ENCODE measurements at places on chromosomes 5 and 9.
A peak's percentile ranks its signal among the peaks of the same experiment; 100 is the strongest.

DNA sequence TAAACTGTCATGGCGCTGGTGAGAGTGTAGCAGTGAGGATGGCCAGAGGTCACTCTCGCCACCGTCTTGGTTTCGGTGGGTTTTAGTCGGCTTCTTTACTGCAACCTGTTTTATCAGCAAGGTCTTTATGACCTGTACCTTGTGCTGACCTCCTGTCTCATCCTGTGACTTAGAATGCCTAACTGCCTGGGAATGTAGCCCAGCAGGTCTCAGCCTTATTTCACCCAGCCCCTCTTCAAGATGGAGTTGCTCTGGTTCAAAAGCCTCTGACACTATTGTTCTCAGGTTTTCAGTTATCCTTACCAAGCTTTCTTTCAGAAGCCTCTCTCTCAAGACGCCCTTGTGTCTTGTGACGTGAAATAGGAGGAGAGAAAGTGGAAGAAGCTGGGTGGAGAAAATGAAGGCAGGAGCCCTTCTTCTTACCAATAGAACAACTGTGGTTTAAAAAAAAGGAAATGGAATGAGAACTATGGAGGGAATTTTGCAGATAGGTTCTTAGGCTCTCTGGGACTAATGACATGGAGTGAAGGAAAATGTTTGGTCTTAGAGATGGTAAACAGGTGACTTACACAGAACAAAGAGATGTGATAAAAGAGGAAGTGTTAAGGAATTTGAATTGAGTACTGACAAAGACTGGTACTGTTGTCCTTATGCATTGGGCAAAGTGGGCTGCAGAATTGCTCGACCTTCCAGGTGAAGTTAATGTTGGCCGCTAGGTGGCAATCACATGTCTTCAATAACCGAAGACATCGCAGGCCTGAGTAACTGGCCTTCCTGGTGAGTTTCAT, 133.3 kb upstream of the RAI14 start:
- peak; percentile 88 for DNase-seq

DNA sequence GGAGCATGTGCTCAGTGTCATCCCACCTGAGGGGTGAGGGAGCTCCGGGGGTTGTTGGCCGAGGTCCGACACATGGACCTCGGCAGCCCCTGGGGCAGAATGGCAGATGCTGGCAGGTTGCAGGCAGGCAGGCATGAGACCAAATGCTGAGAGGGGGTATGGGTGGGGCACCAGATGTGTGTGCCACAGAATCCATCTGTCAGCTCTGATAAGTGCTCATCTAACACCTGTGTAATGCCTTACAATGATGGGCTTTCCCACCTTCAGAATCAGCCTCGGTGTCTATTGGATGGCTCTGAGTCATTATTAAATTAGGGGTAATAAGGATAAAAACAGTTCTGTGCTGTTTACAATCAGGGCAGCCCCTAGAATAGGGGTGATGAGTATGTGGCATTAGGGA, 73.1 kb upstream of the SAP30L start:
- DNase-seq: no peak

- DNase-seq: no peak
Measured at GRCh38 chr5:125134216-125135081, 388.0 kb upstream of the ZNF608 start.

- peak; percentile 82 for DNase-seq
Measured at GRCh38 chr5:143355710-143356109, 47.8 kb downstream of the NR3C1 start.

GRCh38 chr5:76413746-76414145, 10.7 kb downstream of the IQGAP2 start:
- DNase-seq: no peak

GRCh38 chr5:34510002-34510401, 146.1 kb upstream of the RAI14 start:
- no peak for DNase-seq

DNA sequence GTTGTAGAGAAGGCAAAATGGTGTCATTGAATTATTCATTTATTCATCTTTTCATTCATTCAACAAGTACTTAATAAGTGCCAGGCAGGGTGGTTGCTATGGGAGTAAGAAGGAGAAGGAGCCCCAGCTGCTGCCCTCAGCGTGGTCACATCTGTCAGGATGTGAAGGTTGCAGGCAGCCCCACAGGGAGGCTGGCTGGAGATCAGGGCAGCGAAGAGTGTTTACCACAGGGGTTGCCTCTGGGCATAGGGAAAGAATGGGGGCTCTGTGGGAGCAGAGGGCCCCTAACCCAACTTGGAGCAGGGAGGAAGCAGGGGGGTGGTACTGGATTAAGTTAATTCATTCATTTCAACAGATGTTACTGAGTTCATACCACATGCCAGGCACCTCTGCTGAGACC, 6.0 kb downstream of the PCDH12 start:
- no peak for DNase-seq

GRCh38 chr5:88948746-88949600, 66.0 kb upstream of the MEF2C start:
- DNase-seq: no peak
